Activated CD4-positive, alpha-beta T cell treated with anti-CD3 and anti-CD28 coated beads, Interleukin-2, amount 50 U/mL, for 1 hour (primary cell): ENCODE measurements at places on chromosomes 6 and 20.

GRCh38 chr20:33999025-33999649 is 5.4 kb downstream of the RALY start:
- DNase-seq = no peak

DNA sequence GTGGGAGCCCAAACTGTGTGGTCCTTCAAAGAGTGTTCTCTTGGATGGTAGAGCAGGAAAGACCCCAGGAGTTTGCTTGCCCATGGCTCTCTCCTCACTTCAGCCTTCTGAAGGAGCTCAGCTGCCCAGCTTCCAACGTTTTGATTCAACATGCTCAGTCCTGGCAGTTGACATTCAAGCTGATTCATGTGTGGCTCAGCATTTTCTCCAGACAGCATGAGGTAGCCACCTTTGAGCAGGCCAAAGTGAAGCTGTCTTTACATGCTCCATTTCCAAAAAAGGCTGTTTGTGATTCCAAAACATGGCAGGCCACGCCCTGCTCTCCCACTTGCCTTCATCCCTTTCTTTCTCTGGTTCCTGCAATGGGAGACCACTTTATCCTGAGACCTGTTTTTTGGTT is 280.2 kb downstream of the TBC1D7 start:
- no peak for DNase-seq

- DNase-seq = no peak
These were observed 6.2 kb downstream of the MYLIP start for GRCh38 chr6:16135066-16135465.

- DNase-seq = no peak
These were observed 93.4 kb downstream of the ZMYND8 start for GRCh38 chr20:47263080-47263464.

- DNase-seq = no peak
These were observed 42.4 kb downstream of the PLAGL2 start for GRCh38 chr20:32164984-32165735.

DNA sequence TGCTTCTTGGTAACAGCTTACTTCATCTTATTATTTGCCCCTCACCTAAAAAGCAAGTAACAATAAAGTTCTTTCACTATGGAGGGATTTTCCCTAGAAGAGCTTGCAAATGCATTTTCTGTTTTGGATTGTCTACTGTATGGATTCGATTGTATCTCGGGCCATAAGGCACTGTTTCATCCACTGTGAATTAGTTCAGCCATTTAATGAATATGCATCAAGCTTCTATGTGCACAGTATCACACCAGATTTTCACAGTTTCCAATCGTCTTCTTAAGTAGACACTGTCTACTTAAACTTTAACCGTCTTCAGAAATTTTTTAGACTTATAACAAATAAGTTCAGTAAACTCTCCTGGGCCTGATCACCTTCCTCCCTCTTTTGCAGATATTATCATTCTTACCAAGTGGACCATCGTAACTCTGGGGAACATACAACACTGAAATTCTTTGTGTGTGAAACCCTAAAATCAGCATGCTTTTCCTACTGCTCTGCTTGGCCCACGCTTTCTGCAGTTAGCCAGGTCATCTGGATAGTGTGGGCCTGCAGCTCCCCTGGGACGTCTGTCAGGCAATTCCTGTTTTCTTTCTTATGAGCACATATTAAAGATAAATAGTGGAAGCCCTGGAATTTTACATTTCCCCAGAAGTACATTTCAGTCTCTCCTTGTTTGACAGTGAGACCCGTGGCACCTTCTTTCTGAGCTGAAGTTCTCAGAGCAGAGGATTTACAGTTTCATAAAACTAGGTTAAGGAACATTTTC is 136.5 kb upstream of the PDE10A start:
- DNase-seq = no peak

DNA sequence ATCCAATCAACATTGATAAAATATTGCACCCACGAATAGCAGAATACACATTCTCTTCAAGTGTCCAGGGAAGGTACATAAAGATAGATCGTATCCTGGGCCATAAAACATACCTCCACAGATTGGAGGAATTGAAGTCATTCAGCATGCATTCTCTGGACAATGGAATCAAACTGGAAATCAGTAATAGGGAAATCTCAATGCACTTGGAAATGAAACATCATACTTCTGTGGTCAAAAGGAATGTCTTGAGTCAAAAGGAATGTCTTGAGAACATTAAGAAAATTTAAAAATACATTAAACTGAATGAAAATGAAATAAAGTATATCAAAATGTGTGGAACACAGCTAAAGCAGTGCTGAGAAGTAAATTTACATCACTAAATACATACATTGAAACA is 138.8 kb downstream of the TFAP2A start:
- DNase-seq = no peak

DNA sequence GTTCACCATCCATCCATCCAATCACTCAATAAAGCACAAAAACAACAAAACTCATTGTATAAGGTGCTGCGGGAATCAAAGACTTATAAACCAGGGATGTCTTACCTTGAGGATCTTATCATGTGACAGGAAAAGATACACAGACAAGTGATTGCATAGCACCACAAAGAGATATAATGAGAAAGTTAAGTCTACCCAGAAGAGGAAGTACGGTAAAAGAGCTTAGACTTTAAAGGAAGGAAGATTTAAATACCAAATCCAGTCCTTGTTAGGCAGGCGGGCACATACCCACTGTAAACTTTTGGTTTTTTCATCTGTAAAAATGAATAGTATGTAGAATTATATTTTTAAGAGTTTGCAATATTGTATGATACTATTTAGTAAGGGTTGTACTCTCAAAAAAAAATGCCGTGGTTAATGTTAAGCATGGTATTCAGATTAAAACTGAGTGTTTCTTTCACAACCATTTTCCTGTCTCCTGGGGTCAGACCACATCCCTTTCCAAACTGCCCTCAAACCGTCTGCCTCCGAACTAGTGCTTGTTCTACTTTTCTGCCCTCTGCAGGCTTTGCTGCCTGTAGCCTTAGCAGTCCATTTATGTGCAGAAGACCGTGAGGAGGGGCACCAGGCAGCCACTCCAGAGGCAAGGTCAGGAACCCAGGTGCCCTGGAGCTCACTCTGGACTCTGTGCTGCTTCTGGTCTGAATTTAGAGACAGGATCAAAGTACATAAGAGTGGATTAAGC is 179.5 kb upstream of the SYNDIG1 start:
- DNase-seq = no peak

- DNase-seq = no peak
These were observed 384.2 kb downstream of the PRKN start for GRCh38 chr6:162343198-162343935.

- no peak for DNase-seq
These were observed 68.4 kb upstream of the NOX3 start for GRCh38 chr6:155523821-155524651.

DNA sequence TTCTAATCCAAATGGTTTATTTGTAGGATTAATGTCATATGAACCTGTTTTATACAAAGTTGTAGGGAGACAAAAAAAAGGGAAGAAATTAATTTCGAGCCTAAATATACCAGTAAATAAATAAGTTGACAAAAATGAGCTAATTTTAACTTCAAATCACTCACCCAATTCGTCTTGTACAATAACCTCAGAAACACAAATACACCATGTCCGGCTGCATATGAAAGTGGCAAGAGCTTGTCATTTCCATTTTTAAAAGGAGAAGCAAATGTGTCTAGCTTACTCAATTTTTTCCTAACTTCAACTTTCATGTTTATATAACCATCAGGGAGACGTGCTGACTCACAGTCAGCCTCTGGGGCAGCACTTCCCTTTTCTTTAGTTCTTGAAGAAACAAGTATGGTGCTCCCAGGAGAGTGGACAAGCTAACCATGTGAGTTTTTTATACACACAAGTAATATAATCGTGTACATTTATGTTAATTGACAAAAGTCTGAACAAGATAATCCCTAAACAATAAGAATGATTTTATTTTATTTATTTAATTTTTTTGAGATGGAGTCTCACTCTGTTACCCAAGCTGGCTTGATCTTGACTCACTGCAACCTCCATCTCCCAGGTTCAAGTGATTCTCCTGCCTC is 55.5 kb upstream of the SGK1 start:
- no peak for DNase-seq

GRCh38 chr6:38015341-38015740 is 195.8 kb downstream of the ZFAND3 start:
- no peak for DNase-seq

- peak; percentile 22 for DNase-seq
These were observed 47.8 kb downstream of the ELOVL5 start for GRCh38 chr6:53300656-53301551.

DNA sequence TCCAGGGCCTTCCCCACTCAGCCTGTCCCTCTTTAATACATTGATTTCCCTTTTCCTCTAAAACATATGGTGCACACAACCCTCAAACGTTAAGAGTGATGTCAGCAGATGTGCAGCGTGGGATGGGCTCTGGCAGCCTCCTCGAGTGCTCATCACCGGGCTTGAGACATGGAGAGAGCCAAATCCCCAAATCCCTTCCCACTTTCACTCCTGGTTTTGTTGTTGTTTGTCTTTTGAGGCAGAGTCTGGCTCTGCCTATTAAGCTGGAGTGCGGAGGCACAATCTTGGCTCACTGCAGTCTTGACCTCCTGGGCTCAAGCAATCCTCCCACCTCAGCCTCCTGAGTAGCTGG is 5.8 kb upstream of the PLTP start:
- DNase-seq = no peak

DNA sequence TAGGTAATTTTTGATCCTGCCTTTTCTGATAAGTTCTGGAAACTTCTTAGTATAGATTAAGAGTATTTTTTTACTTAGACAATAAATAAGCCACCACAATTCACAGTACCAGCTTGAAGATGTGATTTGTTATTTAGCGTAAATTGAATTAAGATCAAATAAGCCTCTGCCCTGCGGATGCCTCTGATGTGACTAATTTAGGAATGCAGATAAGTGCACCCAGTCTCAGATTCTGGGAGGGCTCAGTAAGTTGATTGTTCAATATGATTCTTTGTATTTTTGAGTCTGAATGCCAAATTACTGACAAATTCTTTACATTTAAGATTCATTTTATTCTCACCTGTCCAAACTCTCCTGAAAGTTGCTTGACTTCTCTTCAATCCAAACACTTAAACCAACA is 147.5 kb downstream of the THBS2 start:
- DNase-seq = no peak

DNA sequence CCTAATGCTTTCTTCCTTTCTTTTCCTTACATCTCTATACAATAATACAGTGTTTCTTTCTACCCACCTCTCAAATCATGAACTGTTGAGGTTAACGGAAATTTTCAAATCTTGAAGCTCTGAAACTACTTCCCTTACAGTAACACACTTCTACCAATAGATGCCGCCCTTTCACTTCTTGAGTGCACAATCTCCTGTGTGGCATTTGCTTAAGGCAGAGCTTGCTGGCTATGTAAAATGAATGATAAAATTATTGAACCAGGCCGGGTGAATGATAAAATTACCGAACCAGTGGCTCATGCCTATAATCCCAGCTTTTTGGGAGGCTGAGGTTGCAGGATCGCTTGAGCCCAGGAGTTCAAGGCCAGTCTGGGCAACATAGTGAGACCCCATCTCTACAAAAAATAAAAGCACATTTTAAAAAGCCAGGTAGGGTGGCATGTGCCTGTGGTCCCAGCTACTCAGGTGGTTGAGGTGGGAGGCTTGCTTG is 56.8 kb downstream of the KCNS1 start:
- peak; percentile 18 for DNase-seq

DNA sequence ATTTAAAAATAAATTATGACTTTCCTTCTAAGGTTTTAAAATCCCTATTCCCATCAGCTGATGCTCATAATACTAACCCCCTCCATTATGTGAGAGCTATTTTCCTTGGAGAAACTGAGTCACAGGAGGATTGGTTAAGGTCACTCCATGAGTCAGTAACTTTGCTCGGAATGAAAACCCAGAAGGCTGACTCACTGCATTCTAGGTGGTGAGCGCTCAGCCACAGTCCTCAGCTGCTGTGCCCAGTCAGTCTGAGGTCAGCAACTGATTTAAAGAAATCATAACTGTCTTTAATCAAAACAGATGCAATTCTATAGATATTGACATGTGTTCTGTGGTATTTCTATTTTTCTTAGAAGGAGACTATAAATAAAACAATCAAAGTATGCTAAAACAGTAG is 359.2 kb downstream of the GJA1 start:
- DNase-seq = no peak

- no peak for DNase-seq
These were observed 41.4 kb downstream of the SCAND1 start for GRCh38 chr20:35912881-35913280.

DNA sequence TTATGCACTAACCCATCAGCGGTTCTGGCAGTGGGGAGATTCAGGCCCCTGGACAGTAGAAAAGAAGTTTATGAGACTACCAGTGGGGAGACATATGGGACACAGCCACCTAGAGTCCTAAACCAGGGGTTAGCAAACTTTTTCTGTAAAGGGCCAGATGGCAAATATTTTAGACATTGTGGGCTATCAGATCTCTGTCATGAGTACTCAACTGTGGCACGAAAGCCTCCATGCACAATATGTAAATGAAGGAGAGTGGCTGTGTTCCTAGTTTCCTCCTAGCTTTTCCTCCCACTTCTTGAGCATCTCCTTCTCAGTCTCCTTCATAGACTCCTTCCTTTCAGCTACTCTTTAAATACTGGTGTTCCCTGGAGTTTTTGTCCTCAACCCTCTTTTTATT is 3.3 kb upstream of the HLA-DMA start:
- no peak for DNase-seq

- no peak for DNase-seq
These were observed 72.6 kb downstream of the HIVEP2 start for GRCh38 chr6:142872376-142872775.

DNA sequence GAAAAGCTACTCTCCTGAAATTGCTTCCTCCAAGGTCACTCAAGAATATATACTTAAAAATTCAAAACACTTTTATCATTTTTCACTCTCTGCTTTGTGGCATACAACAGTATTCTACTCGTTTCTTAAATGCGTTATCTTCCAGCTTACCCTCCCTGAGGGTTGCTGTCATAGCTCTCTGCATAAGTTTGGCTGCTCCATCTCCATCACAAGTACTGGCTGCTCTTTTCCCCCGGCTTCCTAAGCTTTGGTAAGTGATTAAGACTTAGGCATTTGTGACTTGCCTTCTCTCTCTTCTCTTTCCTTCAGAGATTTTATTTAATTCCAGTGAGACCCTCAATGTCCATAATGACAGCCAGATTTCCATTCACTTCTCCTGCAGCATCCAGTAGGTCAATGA is 128.3 kb downstream of the NKAIN2 start:
- no peak for DNase-seq

DNA sequence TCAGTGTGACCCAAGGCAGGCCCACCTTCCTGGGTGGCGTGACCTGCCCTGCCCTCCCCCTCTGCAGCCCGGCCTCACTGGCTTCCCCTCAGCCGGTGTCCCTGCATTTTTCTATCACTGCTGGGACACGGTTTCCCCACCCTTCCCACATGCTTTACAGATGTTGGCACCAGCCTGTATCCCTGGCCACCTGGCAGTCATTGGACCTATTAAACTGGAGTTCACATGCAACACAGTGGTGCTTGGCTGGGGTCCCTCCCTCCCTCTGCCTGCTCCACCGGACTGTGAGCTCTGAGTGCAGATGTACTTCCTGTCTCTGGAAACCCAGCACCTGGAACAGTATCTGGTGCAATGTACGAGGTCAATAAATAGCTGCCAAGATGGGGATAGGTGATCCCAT is 25.5 kb upstream of the STX16 start:
- DNase-seq = no peak

- DNase-seq = no peak
These were observed 58.0 kb downstream of the SYTL3 start for GRCh38 chr6:158707821-158708195.

GRCh38 chr20:50588034-50588736 is 78.0 kb downstream of the PTPN1 start:
- DNase-seq = peak; percentile 77

GRCh38 chr6:2767657-2768524 is 2.7 kb downstream of the WRNIP1 start:
- DNase-seq = no peak

- no peak for DNase-seq
These were observed 269.8 kb downstream of the HACE1 start for GRCh38 chr6:104589940-104590339.
